ENCODE measurements at places on chromosomes 16 and 17.

DNA sequence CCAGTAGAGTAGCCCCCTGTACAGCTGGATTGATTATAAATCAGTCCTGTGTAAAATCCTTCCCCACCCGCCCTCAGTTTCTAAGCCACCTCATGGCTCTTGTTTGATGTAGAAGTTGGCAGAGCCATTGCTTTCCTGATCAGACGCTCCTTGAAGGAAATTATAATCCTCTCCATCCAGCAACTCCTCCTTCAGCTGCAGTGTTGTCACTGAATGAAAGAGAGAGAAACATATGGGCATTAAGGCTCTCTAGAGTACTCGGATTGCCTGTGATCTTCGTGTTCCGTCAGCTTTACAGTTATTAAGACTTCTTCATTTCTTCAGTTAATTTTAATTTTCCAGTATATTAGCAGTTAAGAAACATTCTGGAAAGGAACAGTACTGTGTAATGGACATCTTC, 14.3 kb downstream of the NME2 start:
- DNase-seq = no peak

DNA sequence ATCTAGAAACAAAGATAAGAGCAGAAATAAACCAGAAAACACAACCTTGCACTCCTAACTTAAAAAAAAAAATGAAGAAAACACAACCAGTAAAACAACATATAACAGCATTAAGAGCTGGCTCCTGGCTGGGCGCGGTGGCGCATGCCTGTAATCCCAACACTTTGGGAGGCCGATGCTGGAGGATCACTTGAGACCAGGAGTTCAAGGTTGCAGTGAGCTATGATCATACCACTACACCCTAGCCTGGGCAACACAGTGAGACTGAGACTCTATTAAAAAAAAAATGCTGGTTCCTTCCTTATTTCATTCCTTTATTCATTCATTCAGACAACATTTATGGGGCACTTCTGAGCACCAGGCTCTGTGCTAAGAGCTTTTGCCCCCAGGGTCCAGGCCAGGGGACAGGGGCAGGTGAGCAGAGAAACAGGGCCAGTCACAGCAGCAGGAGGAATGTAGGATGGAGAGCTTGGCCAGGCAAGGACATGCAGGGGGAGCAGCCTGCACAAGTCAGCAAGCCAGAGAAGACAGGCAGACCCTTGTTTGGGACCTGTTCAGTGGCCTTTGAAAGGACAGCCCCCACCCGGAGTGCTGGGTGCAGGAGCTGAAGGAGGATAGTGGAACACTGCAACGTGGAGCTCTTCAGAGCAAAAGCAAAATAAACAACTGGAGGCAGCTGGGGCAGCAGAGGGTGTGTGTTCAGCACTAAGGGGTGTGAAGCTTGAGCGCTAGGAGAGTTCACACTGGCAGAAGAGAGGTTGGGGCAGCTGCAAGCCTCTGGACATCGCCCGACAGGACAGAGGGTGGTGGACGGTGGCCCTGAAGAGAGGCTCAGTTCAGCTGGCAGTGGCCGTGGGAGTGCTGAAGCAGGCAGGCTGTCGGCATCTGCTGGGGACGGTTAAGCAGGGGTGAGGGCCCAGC, 2.6 kb downstream of the STH start:
- no peak for DNase-seq

- no peak for DNase-seq
Measured at GRCh38 chr16:56258508-56259424, 67.5 kb downstream of the GNAO1 start.

GRCh38 chr16:12538667-12539091, 265.0 kb downstream of the CPPED1 start:
- DNase-seq = no peak

DNA sequence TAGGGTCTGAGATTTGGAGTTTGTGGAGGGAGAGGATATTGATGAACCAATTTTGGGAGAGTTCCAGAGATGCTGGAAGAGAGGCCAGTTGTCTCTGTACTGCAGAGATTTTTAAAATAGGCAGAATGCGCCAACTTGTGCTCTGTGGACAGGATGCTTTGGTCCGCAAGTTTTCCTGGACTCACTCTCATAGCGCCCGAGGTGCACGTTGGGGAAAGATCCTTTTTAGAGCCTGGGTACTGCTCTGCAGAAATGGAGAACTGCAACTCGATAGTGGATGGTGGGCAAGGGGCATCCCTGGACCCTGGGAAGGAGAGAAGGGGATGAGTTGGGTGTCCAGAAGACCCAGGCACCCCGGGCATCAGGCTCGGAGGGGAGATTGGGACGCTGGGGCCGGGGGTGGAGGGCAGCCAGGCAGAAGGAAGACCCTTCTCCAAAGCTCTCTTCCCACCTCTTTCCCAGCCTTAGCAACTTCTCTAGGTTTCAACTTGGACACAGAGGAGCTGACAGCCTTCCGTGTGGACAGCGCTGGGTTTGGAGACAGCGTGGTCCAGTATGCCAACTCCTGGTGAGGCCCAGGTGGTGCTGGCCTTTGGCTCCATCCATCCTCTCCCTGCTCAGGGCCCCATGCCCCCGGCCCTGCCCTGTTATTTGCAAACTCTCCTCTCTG, 590 bp downstream of the ITGAX start:
- no peak for DNase-seq

DNA sequence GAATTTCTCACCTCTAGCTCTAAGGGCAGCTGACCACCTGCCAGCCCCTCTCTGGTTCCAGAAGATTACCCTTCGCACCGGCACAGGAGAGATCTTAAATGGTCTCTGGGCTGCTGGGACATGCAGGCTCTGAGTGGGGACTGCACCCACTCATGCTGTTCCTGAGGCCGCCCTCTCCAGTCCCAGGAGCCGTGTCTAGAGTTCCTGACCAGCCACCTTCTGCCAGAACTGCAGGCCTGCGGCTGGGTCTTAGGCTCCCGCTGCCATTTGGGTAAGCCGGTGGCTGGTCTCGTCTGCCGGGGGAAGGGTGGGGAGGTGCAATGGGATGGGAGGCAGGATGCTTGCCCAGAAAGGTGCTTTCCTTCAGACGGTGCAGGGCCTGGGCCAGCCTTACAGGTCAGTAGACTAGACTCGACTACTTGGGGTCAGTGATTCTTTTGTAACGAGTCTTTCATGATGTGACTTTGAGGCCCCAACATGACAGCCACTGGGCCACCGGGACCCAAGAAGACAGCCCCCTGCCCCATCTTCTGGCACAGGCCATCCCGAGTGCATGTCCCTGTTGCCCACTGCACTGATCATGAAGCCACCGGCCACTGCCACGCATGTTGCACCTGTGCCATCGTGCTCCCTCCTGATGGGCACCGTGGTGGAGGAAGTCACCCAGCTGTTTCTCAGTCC, 26.4 kb downstream of the B9D1 start:
- DNase-seq = no peak

- no peak for DNase-seq
Measured at GRCh38 chr17:47297661-47298400, 25.9 kb upstream of the EFCAB13 start.

GRCh38 chr16:55146966-55147365, 177.0 kb upstream of the IRX6 start:
- no peak for DNase-seq

GRCh38 chr17:40063187-40063771, 514 bp downstream of the THRA start:
- no peak for DNase-seq

- no peak for DNase-seq
Measured at GRCh38 chr17:57337390-57337789, 81.1 kb downstream of the MSI2 start.

DNA sequence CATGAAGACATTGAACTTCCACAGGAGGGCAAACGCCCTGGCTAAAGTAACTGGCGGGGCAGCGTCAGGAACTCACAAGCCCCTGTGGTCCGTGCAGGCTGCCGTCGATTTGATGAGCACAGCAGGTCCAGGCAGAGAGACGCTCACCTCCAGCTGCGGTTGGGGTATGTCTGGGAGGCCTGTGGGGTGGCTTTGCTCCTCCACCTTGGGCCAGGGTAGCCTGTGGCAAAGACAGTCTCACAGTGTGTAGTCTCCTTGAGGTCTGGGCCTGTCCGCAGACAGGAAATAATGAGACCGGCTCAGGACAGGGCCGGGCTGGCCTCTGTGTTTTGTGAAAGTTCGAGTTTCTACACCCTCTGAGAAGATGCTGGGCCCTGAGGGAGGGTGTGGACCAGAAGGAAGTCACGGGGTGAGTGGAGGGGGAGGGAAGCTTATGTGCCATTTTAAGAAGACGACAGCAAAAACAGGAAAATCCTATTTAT, 103.3 kb downstream of the METRNL start:
- DNase-seq = no peak

- no peak for DNase-seq
Measured at GRCh38 chr17:35801583-35802224, 6.3 kb upstream of the MMP28 start.
